ENCODE measurements at places on chromosomes 5 and 9.

DNA sequence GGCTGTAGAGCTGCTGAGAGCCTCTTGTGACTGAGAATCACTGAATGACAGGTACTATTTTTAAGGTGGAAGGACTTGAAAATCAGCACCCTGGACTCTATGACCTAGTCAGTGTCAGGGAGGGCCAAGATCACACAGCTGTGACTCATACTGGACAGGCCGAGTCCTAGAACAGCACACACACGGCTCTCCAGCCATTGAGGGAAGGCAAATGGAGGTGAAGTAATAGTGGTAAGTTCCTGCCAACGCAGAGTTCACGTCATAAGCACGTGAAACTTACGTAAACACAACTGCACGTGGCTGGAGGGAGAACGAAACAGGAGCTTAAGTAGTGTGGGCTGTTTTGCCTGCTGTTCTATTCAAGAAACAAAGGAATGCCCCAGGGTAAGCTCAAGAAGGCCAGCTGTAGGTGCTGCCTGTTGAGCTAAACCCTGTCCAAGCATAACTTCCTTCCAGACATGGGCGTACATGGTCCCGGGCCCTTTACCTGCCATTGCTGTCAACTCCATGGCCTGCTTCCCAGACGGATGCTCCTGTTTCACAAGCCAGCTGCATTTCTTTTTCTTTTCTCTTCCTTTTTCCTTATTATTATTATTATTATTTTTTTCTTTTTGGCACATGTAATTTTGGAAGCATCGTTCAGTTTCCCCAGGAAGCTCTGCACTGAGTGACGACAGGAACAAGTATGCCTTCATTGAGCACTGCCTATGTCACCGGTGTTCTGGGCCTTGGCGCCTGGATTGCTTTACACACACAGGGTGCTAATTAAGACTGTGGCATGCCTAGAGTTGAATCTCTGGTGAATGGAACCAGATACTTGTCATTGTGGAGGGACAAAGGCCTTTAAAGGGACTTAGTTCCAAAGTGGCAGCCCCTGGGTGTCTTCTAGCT is 10.2 kb upstream of the LCP2 start:
- DNase-seq, result peak; percentile 24

- DNase-seq, result no peak
Observed at GRCh38 chr5:154478224-154478565, at the start of gene HAND1. Gene HAND1, minus strand, starts transcription at chr5:154478227. Its CDS starts 219 bp downstream, at chr5:154478008.

DNA sequence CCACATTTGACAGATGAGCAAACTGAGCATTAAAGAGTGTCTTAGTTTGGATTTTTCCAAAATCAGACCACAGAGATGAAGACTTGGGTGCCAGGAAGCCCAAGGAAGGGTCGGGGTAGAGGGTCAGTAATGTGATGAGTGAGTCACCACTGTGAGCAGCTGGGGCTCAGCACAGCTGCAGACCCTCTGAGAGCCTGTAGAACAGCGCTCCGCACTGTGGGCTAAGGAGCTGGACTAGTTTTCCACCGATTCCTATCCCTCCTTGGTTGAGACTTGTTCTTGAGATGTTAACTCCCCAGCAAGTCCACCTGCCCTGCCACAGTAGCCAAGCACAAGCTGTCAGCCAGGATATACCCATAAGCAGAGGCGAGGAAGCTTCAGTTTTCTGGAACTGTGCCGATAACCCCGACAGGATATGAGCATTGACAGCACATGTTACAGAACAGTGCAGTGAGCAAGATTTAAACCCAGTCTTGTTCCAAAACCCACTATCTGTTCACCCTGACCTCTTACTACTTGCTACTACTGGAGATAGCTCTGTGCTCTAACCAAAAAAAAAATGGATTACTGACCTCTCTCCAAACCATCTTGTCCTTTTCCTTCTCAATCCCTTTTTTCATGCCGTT is 31.8 kb downstream of the EGFLAM start:
- no peak for DNase-seq

- no peak for DNase-seq
Observed at GRCh38 chr5:68331192-68332079, 115.9 kb downstream of the PIK3R1 start.

DNA sequence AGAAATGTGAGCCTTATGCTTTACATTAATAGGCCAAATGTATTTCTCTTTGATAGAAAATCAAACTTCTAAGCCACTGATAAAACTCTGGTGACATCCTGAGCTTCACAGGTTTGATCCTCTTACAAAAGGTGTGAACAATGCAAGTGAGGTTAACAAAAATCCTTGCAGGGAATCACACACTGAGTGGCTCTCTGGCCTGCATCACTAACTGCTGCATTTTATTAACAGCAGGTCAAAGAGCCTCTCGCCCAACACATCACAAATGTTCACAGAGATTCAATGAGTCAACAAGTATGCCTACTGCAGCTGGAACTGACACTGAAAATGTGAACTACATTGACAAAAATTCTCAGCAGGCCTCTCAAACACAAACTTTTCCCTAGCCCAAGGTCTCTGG is 122.3 kb downstream of the SEMA5A start:
- DNase-seq, result no peak

DNA sequence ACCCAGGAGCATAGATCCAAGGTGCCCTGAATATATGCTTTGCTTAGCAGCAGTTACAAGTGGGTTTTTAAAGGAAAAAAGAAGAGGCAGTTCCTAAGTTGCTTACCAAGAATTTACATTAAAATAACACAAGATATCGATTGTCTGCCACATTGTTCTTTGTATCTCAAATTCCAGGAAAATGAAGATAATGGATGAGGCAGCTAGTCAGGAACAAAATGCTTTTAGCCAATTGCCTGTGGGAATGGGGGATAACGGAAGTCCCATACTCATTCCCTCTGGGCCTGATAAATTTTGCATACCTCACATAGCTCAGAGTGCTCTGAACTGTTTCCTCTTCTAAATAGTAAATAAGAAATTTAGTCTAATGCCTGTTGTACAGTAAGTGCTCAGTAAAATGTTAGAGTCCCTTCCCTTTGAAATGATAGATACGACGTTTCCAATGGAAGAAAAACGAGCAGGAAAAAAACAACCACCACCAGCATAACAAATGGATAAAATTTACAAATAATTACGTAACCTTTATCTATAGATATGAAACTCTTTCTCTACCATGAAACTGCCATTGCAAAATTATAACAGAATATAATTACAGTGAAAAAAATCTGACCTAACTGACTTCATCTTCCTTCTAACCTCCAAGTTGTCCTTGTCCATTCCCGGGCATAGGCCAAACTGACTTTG is 35.5 kb upstream of the TENT2 start:
- no peak for DNase-seq

DNA sequence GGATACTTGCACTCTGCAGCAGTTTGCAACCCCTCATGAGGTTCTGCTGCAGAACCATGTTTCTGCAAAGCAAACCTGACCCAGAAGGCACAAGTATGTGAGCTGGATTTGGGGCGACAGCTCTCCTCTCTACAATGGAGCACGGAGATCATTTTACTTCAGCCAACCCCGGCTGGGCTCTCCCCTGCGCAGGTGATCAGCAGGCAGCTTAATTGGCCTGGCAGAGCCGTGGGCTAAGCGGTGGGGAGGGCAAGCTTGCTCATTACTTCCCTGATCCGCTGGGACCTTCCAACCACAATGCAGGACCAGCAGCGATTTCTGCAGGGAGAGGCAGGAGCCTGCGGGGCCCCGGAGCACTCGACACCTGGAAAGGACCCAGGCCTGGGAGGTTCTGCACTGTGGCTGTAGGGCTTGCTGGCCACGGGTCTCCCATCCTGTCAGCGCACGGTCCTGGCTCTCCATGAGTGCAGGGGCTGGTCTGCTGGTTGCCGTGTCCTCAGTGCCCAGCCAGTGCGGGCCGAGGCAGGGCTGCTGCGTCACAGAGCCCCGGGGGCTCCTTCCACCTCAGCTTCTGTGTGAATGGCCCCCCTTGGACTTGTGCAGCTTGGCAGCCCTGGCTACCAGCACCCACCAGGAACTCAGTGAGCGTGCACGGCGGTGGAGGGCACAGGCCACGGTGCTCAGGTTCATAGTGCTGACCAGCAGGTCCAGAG is 51.8 kb upstream of the RAPGEF1 start:
- no peak for DNase-seq

- DNase-seq, result no peak
Observed at GRCh38 chr5:95760273-95761191, 29.4 kb downstream of the RHOBTB3 start.

DNA sequence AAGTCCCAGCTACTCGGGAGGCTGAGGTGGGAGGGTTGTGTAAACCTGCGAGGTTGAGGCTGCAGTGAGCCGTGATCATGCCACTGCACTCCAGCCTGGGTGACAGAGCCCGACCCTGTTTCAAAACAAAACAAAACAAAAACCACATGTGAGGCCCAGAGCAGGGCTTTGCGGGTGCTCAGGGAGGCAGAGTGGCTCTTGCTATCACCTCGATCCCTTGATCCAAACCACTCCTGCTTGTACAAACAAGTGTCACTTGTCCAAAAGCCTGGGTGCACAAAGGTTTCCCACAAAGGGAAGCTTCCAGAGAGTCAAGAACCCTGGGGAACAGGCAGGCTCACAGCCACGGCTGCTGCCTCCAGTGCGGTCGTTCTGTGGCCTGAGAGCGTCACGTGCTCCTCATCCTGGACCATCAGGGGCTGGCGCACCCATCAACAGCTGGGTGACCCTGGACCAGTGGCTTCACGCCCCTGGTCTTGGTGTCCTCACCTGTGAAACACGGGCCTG is 162.7 kb downstream of the C9orf50 start:
- no peak for DNase-seq

- no peak for DNase-seq
Observed at GRCh38 chr5:60843386-60843935, 608 bp downstream of the ELOVL7 start.

GRCh38 chr5:175657593-175658271 is at the start of gene HRH2:
Gene HRH2, plus strand, starts transcription at chr5:175658071. Its CDS starts 25,163 bp downstream, at chr5:175683234.
- no peak for DNase-seq

DNA sequence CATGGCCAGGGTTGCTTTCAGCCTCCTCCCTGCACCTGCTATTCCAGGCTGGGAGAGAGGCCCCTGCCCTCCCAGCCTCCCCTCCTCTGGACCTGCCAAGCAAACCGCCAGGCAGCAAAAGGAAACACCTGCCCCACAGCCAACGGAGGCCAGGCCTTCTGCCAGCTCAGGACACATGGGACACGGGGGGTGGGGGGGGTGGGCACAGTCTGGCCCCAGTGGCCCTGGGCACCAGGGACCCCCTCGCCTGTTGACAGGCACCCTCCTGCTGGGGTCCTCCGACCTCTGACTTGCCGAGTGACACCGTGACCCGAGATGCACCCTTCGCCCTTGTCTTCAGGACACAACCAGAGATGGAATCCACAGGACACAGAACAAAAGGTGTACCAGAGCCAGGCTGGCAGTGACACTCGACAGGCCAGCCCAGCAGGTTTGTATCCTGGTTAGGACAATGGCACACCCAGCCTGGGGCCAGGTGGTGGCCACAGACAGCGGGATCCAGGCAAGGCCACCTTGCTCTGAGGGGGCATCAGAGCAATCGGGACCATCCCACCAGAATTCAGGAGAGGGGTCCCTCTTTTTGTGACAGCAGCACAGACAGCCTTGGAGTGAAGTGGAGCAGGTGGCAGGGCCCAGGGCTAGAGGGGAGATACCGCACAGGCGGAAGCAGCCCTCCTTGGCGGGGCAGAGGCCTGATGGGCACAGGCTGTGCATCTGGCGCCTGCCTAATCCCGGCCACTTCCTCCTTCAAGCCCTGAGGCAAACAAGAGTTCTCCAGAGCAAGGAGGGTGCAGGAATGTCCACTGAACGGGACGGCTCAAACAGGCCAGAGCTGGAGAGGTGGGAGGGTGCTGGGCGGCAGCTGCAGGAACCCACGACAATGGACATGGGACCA is 1.3 kb upstream of the TMEM210 start:
- DNase-seq, result no peak

DNA sequence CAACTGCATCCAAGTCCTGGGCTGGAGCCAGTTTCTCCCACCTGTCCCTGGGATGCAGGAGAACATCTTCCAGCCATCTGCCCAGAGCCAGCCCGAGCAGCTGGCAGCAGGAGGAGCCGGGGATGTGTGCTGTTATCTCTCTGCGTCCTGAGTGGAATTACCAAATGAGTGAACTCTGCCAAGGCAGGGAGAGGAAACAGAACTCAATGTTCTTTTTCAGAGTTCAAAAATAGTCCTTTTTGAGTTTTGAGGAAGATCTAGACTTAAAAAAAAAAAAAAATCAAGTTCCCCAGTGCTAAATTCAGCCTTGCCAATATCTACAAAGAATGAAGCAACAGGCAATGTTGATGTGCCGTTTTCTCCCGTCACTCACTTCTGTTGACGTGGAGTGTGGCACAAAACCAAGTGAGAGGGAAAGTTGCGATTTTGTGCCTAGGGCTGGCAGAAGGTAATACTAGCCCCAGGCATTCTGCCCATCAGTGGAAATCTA is 56.2 kb downstream of the TMOD1 start:
- DNase-seq, result no peak

DNA sequence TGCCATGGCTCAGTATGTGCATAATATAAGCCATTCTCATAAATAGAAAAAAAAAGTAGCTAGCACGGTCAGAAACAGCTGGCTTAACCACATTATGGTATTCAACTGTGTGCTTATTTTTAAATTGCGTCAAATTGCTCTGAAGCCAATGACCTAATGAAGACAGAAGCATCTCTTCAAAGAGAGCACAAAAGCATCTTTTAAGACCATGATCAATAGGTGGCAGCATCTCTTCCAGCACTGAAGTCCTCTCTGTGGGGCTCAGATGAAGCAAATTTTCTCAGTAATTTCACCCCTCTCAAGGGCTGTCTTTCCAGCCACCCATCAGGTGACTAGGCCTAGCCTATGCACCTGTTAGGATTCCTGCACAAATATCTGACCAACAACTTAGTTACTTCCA is 251.4 kb downstream of the GLIS3 start:
- no peak for DNase-seq

- no peak for DNase-seq
Observed at GRCh38 chr9:68804911-68805889, 100.2 kb downstream of the PIP5K1B start.

DNA sequence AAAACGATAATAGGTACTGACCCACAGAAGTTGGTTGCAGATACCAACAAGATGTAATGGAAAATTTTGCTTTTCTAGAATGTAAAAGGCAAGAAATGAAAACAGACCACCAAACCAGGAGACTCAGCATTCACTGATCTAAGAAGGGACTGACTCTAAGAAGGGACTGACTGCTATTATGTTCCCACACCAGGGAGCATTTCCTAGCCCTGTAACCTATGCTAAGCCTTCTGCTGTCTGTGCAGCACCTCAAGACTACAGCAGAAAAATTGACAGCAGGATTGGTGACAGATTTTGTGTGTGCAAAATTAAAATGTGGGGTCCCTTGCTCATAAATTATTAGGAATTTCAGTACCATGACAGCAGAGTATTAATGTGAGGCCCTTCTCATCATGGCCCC is 154.8 kb downstream of the GABRB2 start:
- DNase-seq, result no peak

- DNase-seq, result no peak
Observed at GRCh38 chr5:80739496-80739895, 84.7 kb upstream of the DHFR start.

GRCh38 chr5:141701360-141702119 is 19.5 kb upstream of the ARAP3 start:
- no peak for DNase-seq

DNA sequence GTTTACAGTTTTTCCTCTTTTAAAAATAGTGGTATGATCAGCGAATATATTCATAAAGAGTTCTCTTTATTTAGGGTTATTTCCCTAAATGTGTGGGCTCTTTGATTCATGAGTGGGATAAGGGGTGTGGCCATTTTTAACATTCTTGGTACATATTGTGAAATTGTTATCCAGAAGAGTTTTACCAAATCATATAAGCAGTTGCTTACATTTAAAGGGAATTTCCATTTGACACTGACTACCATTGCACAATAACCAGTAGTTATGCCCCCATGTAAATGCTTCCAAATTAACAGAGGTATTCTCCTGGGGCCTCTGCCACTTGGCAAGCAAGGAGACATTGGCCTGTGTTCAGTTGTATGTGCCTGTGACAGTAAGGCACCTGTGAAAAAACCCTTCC is 27.2 kb downstream of the SLC25A48 start:
- DNase-seq, result no peak

Data from Panc1 (cell line).